ENCODE measurements at places on chromosomes 3 and 15.

DNA sequence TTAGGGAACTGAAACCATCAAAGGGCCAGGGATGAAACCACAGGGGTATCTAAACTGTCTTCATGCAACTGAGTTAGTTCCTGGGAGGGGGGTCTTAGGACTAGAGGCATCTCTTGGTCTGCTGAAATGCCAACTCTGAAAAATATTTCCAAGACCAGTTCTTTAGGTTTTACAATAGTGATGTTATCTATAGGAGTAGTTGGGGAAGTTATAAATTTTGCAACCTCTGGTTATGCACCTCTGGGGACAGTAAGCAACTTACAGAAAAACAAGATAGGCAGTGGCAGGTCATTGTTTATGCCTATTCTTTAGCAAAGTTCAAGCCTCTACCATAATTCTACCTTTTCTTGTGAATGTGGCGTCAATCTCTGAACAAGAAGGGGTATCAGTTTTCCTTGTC lies 60.5 kb upstream of the MINAR1 start:
- no peak for DNase-seq

DNA sequence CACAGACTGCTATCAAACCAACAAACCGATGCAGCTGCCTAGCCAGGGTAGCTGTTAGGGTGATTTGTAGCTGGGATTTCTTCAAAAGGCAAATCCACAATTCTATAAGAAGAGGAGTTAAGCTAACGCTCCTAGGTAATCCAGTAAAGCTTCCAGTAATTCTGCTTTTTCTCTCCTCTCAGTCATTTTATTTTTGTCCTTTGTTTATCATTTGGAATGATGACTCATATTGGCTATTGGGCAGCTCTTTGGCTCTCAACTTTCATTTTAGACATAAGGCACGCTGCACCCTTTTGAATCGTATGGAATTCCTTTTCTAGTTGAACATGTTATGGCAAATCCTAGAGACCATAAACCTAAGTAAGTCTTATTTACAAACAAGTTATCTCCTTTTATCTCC lies 53.2 kb upstream of the PPARG start:
- DNase-seq = no peak

- no peak for DNase-seq
These were observed 120.1 kb downstream of the LIPC start for GRCh38 chr15:58551764-58552504.

DNA sequence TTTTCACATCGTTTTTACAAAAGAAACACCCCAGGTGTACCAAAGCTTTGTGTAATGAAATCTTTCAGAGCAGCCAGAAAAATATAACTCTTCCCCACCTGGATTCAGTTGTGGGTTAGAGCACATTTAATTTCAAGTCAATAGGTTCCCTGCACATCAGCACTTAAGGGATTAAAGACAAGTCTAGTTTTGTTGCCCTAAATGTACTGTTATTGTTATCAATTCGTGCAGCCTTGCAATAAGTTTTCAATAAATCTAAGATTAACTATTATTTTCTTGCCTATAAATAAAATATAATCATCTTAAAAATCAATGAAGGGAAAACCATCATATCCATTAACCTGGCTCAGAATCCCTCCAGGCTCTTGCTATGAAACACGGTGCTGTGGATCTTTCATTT lies 172.5 kb upstream of the CDIN1 start:
- no peak for DNase-seq

GRCh38 chr3:177141899-177142646 lies 55.2 kb downstream of the TBL1XR1 start:
- DNase-seq = no peak
